ENCODE measurements at places on chromosomes 5 and 9. TPM values are rescaled to one million over a fixed set of nuclear protein-coding genes. Genes with fewer than 3 reads are reported as not detected.

The SLC22A4 gene
- total RNA-seq = 5.7 TPM

The PCDHA7 gene
- 0.13 TPM for total RNA-seq

The BNIP1 gene
- total RNA-seq = 13.5 TPM

The SPINK1 gene
- total RNA-seq = not detected

The BTNL8 gene
- total RNA-seq = 0.13 TPM

The CDH12 gene
- not detected for total RNA-seq

The SPATA31E1 gene
- not detected for total RNA-seq

The MAN2A1 gene
- total RNA-seq = 48.5 TPM

The FAM153A gene
- total RNA-seq = not detected

The CDC14B gene
- 8.7 TPM for total RNA-seq

The PCDHA2 gene
- not detected for total RNA-seq

The ZNF300 gene
- 4.6 TPM for total RNA-seq

The PIP5K1B gene
- under 0.01 TPM for total RNA-seq

The HNRNPAB gene
- total RNA-seq = 37.5 TPM

The PAEP gene
- not detected for total RNA-seq

The DAPK1 gene
- total RNA-seq = 28.2 TPM

The NIM1K gene
- not detected for total RNA-seq

The ACER2 gene
- 5.0 TPM for total RNA-seq

The PRLR gene
- under 0.01 TPM for total RNA-seq

The SIT1 gene
- total RNA-seq = not detected

The LMX1B gene
- total RNA-seq = under 0.01 TPM

The TMEFF1 gene
- total RNA-seq = 12.9 TPM

The PCDHGC4 gene
- 0.89 TPM for total RNA-seq

The LCP2 gene
- total RNA-seq = 0.26 TPM

The ITGA1 gene
- 61.1 TPM for total RNA-seq

The TIMD4 gene
- total RNA-seq = not detected

The FOXD4 gene
- 0.13 TPM for total RNA-seq

The GABRB2 gene
- not detected for total RNA-seq

The DDX4 gene
- not detected for total RNA-seq
